LoVo (cell line): ENCODE measurements at places on chromosomes 3 and 15.

- DNase-seq = peak; percentile 93
Measured at GRCh38 chr3:46947981-46948791, 28.4 kb downstream of the CCDC12 start.

DNA sequence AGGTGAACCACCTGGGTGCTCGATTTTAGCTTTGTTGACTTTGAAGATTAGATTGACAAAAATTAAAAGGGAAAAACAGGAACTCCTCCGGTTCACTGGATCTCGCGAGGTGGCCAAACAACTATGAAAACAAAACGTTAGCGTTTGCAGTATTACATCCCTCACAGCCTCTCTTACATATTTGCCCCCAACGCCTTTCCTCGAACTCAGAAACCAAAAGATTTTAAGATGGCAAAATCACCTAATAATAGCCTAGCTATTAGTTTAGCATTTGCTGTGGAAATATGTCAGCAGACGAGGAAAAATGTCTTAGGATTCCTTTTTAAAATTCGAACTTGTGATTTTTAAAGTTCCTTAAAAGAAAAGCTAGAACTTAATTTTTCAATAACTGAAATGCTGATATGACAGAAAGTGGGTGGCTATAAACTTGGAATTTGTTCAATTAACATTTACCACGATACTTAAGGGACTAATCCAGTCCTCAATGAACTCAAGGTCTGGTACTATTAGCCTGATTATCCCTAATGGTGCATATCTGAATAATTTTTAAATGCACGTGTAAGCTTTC lies 491 bp upstream of the SENP7 start:
- DNase-seq = no peak

GRCh38 chr3:156356537-156357363 lies 198.2 kb downstream of the SSR3 start:
- no peak for DNase-seq

DNA sequence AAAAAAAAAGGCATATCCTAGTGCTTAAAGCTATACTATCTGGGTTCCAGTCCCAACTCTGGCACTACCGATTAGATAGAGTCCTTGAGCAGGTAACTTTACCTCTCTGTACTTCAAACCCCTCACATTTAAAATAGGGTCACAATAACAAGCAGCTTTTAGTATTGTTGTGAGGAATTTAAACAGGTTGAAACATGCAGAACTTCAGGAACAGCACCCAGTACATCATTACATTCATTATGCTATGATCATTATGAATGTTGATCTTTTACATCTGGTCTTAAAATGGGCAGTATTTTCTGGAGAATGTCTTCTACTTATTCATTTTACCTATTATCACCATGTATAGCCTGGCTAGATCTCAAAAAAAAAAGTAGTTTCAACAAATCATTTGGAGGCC lies 176.1 kb upstream of the CCDC54 start:
- DNase-seq = no peak

- no peak for DNase-seq
Measured at GRCh38 chr3:2947536-2947935, 162.6 kb downstream of the IL5RA start.

GRCh38 chr3:41370307-41370706 lies 171.0 kb downstream of the CTNNB1 start:
- no peak for DNase-seq

DNA sequence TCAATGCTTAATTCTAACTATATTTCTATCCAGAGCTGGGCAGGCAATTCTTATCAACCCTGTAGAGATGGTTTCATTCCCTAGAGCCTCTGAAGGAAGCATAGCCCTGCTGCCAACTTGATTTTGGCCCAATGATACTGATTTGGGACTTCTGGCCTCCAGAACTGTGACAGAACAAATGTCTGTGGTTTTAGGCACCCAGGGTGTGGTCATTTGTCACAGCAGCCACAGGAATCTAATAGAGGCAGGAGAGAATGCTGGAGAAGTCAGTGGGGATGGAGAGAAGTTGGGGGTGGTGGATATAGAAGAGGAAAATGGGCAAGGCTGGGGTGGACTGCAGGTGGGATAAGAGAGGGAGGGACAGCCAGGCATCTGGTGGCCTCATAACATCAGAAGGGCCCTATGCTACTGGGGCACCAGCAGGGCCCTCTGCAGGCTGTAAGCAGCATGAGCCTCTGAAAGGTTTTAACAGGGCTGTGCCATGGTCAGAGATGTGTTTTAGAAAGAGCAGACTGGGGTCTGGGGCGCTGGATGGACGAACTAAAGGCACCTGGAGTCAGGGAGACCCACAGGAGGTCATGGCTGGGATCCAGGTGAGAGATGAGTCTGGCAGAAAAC lies 19.8 kb downstream of the MRPS11 start:
- no peak for DNase-seq

DNA sequence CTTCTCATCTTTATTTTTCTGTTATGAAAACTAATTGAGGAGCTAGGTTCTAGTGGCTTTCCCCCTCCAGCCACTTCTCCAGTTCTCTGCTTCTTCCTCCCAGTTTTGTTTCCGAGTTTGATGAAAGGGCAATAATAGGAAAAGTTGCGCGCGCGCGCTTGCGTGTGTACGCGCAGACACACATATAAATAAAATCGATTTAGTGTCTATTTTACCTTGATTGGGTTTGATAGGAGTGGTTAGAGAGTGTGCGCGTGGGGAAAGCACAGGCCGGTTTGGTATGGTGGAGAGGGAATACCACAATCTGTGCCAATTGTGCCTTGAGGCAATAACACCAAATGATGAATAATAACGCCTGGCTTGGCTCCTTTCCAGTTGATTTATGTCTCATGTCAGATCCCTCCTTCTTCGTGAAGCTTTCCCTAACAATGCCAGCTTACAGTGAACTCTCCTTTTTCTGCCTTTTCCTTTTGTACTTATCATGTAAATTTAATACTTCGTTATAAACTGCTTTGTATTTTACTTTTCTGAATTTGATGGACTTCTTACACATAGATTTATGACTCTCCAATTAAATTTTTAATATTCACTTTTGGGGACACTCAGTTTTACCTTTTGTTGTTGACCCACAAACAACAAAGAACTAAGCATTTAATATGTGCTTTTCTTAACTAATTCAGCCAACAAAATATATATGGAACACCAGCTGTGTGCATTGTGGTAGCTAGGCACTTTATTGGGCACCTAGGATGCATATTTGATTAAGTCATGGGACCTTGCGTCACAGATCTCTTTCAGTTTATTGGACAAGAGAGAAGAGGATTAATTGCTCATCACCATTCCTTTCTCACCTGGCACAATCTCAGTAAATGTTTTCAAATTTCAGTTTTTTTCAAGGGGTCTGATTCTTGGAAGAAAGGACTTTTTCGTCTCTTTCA lies 1.7 kb downstream of the TIPARP start:
- peak; percentile 90 for DNase-seq

DNA sequence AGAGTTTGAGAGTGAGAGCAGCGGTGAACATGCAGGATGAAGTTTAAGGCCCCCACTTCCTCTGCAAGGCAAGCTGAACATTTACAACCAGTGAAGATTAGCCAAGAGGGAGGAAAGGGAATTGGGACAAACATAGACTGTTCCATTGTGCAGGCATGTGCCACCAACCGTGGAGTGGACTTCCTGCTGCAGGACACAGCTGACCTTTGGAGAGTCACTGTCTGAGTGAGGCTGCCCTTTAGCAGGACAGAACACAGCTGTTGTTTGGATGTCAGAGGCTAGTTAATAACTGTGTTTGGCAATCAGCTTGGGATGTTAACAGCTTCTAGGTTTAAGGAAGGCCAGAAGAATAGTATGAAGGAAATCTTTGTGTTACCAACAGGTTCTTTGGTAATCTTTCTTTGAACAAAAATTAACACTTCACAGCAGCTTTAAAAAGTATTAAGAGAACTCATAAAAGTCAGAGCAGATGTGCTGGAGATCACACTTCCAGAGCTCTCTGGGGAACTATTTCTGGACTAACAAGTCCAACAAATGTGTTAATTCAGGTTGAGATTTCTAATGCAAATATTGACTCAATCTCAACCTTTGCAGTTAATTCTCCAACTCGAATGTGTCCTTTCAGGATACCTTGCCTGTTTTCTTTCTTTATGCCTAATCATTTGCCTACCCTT lies 31.4 kb downstream of the CTDSPL start:
- DNase-seq = no peak
